ENCODE measurements at places on chromosomes 3 and 15.

- no peak for DNase-seq
These were observed 30.3 kb downstream of the IL12A start for GRCh38 chr3:160018959-160019358.

GRCh38 chr15:95718441-95718840, 612.1 kb upstream of the NR2F2 start:
- DNase-seq, result no peak

GRCh38 chr3:155227141-155227540, 66.3 kb downstream of the STRIT1 start:
- DNase-seq, result no peak

DNA sequence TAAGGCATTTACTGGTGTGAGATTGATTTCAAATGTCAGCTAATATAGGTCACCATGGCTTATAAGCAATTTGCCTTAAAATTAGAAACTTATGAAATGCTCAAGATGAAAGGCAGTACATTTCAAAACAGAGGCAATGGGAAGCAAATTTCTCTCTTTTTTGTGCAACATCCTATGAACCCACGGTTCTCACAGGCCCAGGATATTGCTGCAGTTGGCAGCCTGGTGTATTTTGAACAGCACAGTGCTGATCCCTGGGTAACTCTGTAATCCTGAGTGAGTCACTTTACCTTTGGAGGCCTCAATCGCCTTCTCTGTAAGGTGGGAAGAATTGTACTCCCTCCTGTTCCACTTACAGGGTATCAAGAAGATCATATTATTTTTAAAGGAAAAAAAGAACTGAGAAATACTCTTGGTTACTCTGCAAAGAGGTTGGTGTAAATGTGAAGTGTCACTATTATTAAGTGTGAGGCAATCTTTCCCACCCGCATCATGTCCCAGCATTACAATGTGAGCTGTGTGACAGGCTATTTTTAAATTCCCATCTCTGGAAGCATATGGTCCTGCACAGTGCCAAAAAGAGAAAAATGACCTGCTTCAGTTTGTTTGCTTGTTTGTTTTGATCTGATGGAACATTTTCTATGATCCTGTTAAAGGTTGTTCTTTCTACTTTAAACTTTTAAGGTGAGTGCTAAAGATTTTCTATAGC, 190.1 kb upstream of the LPP start:
- DNase-seq, result no peak

- no peak for DNase-seq
These were observed 11.7 kb upstream of the MAP1A start for GRCh38 chr15:43505738-43506137.

DNA sequence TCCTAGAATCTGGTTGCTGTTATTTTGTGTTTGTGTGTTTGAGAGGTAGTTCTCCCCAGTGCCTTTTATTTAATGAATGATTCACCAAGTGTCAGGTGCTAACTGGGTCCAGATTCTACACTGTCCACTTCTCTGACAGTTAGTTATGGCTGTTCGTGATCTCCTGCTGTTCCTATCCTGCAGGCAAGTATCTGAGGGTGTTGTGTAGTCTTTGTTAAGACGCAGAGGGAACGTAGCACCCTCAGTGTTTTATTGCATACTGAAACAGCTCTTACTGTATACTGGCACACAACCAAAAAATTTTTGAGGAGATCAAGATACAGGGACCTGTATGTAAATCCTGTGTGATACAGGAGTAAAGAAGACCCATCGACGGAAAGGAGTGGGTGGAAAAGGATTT, 1271.3 kb downstream of the ROBO1 start:
- DNase-seq, result no peak

GRCh38 chr3:146626403-146627122, 21.4 kb upstream of the PLSCR5 start:
- DNase-seq, result no peak

- DNase-seq, result no peak
These were observed 1.6 kb upstream of the MEIS2 start for GRCh38 chr15:37101980-37102304.

DNA sequence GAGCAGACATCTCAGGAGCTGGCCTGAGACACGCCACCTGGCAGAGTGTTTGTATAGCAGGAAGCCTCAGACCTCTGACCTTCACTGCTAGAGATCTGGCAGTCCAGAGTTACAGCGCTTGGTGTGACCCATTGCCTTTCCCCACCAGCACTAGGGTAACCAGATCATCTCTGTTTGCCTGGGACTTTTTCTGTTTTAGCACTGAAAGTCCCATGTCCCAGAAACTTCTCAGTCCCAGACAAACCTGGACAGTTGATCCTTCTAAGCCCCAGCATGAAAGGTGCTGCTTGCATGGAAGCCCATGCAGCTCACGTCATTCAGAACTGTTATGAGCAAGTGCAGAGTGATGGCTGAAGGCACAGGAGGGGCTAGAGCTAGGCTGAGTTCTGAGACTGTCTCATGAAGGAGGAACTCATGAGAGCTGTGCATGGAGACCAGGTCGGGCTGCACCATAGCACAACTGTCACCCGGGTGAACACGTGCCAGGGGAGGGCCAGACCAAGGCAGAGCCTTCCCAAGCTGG, 18.2 kb upstream of the AHSG start:
- no peak for DNase-seq

DNA sequence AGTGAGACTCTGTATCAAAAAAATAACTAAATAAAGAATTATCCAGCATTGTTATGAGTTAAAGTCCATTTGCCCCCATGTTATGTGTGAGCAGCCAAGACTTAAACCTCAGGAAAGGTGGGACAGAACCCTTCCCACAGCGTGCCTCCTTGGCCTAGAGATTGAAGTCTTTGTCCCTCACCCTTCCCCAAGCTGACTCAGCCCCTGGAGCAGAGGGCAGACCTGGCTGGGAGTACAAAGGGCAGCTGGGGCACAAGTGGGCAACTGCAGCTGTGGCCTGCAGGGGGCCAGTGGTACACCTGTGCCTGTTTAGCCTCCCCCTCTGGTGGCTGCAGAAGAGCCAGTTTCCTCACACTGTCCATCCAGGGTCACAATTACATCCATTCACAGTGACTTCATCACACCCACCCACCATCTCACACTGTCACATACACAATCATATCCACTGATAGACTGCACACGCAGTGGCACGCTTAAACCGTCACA, 940 bp upstream of the ACY1 start:
- no peak for DNase-seq

GRCh38 chr15:56964182-56964581, 45.7 kb downstream of the TCF12 start:
- no peak for DNase-seq

- DNase-seq, result no peak
These were observed 161.8 kb downstream of the EPHB1 start for GRCh38 chr3:134956844-134957243.

DNA sequence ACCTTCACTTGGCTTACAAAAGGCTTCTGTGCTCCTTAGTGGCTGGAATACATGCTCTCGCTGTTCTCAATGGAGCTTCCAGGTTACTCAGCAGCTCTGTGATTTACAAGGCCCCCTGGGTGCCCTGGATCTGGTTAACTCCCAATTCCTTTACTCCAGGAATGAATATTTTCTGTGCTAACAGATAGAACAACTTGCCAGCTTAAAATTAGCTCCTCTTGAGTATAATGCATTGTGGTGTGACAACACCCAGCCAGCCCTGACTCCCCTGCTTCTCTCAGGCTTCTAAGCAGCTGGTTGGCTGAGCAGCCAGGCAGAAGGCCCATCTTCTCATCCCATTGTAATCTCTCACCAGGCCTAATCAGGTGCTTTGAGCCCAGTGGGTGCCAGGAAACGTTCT, 246.4 kb downstream of the ALCAM start:
- DNase-seq, result no peak

GRCh38 chr3:188284455-188285212, 130.7 kb downstream of the LPP start:
- peak; percentile 26 for DNase-seq

- DNase-seq, result no peak
These were observed 23.2 kb upstream of the PARL start for GRCh38 chr3:183907911-183908331.

- no peak for DNase-seq
These were observed 140.6 kb upstream of the PRR20G start for GRCh38 chr3:127428344-127428997.

DNA sequence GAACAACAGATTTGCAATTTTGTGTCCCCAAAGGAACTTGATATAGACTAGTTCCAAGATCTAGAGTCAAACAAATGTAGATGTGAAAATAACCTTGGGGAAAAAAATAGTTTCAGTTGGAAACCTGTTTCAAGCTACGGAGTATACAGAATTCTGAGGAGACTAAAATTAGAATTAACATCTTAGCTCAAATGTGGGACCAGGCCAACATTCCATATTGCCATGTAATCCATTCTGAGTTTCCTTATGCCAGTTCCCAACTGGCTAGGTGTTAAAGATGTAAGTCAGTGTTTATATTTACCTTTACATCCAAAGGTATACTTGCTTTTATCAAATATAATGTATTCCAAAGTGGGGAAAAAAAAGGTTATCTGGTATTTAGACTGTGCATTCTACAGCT, 76.3 kb downstream of the UBE3A start:
- no peak for DNase-seq

DNA sequence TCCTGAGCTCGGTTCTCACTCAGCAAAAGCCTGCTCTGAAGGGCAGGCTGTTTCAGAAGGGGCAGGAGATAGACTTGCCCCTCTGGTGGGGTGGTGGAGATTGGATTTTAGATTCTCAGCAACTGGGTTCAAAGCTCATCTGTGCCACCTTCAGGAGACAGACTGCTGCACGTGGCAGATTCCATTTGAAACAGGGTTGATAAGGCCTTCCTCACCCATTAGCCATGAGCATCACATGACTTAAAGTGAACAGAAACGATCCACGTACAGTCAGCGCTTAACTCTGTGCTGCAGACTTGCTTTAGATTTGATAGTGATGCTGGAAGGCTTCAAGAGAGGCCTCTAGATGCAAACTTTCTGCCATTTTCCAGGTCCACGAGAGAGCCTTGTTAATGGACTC, 35.0 kb upstream of the MGLL start:
- DNase-seq, result no peak

- DNase-seq, result no peak
These were observed 21.0 kb downstream of the THSD4 start for GRCh38 chr15:71136159-71136783.

GRCh38 chr3:155292133-155292532, 1.4 kb downstream of the STRIT1 start:
- no peak for DNase-seq

- no peak for DNase-seq
These were observed 13.3 kb upstream of the TMF1 start for GRCh38 chr3:69065318-69065964.

DNA sequence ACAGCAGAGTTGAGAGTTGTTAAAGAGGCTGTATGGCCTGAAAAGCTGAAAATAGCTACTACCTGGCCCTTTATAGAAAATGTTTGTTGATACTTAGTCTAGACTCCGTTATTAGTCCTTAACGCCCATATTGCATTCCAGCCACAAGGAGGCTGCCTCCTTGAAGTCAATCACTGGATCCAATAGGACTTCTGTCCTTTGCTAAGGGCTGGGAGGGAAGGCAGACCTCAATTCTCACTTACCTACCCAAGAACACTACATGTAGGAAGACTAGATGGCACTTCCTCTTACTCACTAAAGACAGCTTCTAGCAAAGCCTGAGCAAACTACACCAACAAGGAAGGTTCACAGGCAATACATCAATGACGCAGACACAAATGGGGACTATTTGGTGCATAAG, 139.5 kb upstream of the HACD2 start:
- DNase-seq, result no peak

GRCh38 chr3:188171682-188172467, 17.9 kb downstream of the LPP start:
- no peak for DNase-seq

DNA sequence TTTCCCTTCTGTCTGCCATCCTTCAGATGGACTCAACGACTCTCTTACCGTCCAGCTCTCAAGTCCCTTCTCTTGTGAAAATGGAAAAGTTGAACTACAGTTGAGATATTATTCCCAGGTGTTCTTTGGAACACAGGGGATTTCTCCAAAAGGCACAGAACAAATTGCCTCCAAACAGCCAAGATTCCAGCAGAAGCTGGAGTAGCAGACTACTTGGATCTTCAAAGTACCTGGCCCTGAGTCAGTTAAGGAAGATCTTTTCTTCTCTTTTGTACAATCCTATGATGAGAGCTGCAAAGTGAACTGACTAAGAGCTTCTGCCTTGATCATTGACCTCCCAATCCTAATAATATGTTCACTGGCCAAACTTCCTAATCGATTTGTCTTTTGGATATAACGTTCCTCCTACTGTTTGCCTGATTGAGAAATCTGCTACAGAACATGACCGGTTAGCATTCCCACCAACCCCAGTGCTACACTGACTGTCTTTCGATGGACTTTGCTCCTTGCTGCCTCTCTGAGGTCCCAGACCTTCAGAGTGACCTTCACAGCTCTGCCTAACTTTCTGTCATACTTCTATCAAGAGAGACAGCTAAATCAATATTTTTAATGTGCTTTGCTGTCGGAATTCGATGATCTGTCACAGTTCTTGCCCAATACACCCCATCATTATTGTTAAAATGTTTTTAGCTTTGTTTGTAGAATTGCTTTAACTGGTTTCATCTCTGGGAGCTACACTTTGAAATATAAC, 21.9 kb downstream of the PAQR9 start:
- no peak for DNase-seq

DNA sequence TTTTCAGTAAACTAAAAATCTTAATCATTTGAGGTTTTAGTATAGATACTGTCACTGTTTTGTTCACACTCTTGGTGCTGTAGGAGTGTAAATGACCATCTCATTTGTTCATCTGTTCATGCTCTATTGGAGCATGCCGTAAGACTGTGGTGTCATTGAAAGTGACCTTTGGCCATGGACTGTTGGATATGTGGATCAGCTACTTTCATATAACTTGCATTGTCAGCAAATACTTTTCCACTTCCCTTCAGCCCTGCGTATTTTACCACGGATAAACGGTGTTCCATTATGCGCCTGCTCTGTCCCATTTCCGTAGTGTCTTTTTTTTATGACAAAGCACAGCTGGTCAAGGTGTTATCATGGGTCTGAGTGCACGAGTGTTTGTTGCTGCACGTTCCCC, 32.6 kb upstream of the SENP5 start:
- DNase-seq, result no peak

GRCh38 chr3:16104156-16104555, 70.3 kb upstream of the GALNT15 start:
- DNase-seq, result no peak

DNA sequence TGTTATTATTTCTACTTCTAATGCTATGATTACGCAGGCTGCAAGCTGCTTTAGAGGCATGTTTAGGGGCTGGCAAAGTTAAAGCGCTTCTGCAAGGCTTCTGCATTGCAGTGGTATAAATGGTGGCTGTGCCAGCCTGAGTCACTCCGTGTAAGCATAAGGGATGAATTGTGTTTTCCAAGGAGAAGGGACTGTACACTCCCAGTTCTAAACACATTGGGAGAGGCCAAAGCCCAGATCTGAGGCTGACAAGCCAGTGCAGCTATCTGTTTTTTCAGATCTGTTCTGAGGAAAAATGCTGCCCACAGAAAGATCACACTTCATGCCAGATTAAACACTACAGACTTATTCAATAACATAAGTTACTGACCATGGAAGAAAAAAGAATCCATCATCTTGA, 83.8 kb downstream of the PRICKLE2 start:
- no peak for DNase-seq

DNA sequence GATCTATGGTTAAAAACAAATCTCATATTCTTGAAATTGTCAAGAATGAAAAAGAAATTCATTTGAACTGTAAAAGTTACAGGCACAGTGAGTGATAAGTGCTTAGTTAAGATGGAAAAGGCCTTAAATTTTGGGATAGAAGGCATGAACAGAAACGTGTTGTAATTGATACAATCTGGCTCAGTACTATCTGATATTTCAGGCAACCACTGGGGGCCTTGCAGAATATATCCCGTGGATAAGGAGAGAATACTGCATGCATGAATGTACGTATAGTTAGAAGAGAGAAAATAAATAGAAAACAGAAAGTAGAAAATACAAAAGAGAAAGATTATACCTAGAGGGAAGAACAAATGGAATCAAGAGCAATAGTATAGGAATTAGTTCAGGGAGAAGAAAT, 741.4 kb upstream of the CCDC54 start:
- DNase-seq, result no peak
